RWPE1 (cell line): ENCODE measurements at places on chromosomes 1 and 21.

DNA sequence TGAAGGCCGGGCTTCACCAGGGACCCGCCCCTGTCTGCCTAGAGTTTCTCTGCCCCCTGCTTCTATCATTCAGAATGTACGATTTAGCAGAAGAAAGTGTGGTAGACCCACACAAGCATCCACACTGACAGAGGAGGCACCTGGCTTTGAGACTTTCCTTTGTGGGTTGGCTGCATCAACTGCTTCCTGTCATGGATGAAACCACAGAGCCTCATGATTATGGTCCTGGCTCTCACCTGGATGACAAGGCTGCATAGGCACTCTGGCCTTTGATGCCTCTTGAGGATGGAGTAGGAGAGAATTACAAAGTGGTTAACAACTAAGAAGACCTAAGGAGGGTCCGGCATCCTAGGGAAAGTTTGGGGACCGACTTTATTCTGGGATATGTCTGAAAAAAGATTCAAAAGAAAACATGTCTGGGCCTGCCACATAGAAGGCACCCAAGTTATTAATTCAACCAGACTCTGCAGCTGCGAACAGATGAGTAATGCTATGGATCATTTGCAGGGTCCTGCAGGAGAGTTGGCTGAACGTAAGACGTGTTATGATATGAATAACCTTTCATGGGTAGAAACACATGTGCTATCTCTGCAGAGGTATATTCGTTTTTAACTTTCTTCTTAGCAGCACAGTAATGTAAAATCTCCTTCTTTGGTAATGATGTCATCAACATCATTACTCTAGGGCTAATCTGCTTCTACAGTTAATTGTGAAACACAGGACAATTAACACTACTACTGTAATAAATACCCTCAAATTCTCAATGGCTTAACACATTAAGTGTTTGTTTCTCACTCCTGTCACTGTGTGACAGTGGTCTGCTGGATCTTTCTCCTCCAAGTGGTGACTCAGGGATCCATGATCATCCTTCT lies 136.2 kb downstream of the SLC35F3 start:
- peak; percentile 59 for DNase-seq

GRCh38 chr1:29592731-29593130 lies 356.4 kb downstream of the PTPRU start:
- no peak for DNase-seq

GRCh38 chr1:61237147-61237546 lies 154.8 kb downstream of the NFIA start:
- DNase-seq: no peak

GRCh38 chr1:157893686-157894085 lies 52.1 kb upstream of the CD5L start:
- no peak for DNase-seq

DNA sequence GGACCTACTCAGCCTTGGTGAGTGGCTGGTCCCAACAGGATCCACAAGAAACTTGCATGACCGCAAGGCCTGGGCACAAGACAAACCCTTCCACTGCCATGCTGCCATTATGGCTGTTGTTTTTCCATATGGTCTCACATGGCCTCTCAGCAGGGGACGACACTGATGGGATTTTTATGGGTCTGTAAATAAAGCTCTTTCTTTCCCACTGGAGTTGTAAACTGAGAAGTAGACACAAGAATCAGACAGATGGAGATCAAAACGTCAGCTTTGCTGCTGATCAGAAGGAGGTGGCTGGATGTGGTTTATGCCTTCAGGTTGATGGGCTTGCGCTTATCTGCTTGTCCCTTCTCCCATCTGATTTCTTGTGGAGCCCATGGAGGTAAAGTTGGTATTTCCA lies 138.1 kb upstream of the KCNJ6 start:
- DNase-seq: no peak

- no peak for DNase-seq
Observed at GRCh38 chr1:115021145-115021544, 8.5 kb upstream of the TSHB start.
